ENCODE measurements at places on chromosomes 1 and 21.

DNA sequence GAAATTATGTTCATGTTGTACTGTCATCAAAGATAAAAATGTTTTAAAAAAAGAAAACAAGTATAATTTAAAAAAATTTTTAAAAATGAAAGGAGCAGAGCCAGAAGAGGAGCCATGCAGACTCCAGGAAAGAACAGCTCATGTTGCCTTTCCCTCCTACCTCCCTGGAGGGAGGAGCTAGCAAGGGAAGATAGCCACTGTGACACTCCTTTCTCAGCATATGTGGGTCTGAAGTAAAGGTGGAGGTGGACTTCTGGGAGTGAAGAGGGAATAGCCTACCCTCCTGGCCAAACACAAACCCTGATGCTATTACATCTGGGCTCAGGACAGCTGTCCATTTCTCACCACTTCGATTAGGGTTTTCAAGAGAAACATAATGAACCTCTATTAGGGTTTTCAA, 54.2 kb downstream of the SLC2A1 start:
- DNase-seq, result no peak

DNA sequence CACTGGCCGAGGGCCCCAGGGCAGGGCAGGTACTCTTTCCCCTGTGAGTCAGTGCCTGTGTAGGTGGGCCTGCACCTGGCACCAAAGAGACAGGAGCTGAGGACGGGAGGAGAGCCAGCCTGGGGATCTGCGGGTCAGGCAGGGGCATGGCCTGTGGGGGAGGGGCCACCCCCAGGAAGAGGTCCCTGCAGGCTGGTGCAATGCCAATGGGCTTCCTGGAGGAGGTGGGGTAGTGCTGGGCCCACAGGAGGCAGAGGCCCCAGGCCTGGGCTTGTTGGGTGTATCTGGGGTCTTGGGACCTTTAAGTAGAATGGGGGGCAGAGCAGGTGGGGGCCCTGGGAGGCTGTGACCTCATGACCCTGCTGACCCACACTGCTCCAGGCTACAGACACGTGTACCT, 23.2 kb downstream of the PLCH2 start:
- no peak for DNase-seq

DNA sequence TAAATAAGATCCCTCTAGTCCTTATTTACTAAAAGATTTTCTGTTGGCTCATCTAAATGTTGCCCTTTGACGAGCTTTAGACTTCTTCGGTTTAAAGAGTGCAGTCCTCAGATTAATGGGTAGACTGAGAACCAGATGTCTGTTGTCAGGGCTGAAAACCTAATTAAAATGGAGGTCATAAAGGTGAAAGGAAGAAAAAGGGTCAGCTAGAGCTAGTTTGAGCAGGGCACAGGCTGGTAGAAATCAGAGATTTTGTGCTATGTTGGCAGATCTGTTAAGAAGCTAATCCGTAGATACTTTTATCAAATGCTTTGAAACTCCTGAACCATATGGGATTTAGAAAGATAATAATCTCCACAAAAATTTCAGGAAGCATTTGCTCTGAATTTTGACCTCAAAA, 959.0 kb downstream of the PLA2G4A start:
- DNase-seq, result no peak

DNA sequence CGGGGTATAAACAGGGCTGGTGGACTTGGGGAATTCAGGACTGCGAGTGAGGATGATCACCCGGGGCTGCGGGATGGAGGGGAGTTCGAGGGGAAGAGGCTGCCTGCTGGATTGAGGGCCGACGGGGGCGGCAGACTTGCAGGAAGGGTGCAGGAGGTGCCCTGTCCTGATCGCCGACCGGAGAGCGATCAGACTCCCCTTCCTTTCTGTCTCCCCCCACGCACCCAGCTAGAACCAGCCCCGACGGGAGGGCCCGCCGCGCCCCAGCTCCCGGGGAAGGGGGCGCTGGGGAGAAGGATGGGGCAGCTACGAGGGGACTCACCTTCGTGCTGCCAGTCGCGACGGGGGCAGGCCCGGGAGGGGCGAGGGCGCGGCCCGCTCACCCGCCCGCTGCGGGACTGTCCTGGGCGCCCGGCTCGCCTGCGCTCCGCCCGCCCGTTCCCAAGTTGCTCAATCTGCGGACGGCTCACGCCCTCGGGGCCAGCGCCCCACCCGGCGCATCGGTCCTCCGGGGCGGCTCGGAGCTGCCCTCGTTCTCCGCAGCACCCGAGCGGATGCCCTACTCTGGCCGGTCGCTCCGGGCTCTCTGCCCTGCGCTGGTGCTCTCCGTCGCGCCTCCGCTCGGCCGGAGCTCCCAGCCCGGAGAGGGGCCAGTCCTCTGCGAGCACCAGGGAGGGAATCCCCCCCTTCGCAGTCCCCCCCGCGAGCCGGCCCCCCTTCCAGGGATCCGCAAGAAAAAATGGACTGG, at the start of gene RSPO1:
Gene RSPO1 (minus strand): TSS at position 649 of the 748 bp plus-strand sequence. CDS start 5,231 bp downstream, outside the sequence.
- no peak for DNase-seq

DNA sequence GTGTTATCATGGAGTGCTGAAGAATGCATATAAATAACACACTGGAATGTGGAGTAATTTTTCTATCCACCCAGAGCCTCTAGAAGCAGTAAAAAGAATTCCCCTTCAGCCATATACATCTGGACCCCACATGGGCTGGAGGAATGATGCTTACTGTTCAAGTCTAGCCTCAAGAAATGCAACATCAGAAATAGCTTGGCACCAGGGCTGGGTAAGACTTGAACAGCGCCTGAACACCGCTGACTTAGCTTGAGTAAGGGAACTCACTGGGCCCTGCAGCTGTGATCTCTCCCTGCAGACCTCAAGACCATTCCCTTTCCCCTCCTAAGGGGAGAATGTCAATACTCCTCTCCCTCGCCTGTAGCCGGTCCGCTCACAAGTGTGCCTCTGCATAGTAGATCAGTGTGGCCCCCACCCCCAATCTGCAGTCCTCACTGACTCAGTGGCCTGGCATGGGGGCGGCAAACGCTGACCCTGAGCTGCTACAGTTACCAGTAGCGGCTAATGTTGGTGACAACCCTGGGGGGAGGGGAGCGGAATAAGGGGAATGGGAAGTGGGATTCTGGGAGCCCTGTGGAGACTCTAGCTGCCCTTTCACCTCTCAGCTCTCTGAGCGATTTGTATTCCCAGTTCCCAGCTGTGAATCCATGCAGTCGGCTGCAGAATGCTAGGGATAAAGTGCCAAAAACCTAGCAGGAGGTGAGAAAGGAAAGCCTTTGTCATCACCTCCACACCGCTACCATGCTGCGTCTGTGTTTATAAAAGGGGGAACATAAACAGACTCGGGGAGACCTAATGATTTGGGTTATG, 483.9 kb downstream of the DISC1 start:
- DNase-seq, result no peak

- DNase-seq, result no peak
Observed at GRCh38 chr1:235019471-235019870, 109.2 kb downstream of the TOMM20 start.

- DNase-seq, result no peak
Observed at GRCh38 chr1:10685808-10686403, 110.5 kb downstream of the CASZ1 start.

DNA sequence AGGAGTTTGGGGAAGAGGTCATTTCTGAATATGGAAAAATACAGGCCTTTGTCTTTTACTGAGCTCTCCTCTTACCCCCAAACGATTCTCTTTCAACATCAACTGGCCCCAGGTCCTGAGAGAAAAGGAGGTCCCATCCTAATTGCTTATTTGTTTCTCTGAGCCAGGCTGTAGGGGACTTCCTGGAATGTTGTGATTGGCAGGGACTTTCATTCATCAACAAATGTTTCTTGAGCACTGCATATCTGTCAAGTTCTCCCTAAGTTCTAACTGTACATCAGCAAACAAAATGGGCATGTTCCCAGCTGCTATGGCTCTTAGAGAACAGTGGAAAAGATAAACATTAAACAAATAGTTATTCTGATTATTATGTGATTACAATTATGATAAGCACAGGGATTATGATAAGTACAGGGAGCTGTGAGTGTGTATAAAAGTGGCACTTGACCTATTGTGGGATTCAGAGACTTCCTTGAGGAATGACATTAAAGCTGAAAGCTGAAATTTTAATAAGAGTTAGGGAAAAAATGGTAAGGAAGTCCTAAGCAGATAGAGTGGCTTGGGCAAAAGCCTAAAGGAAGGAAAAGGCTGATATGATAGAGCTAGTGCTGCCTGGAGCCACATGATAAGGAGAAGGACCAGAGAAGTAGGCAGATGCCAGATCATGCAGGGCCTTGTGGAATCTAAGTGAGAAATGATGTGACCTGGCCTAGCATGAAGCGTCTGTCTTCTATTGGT, 11.6 kb downstream of the GPX7 start:
- DNase-seq, result no peak

- no peak for DNase-seq
Observed at GRCh38 chr1:15343729-15344128, 66.0 kb upstream of the EFHD2 start.

GRCh38 chr1:89069951-89070350, 4.9 kb upstream of the GBP1 start:
- no peak for DNase-seq

DNA sequence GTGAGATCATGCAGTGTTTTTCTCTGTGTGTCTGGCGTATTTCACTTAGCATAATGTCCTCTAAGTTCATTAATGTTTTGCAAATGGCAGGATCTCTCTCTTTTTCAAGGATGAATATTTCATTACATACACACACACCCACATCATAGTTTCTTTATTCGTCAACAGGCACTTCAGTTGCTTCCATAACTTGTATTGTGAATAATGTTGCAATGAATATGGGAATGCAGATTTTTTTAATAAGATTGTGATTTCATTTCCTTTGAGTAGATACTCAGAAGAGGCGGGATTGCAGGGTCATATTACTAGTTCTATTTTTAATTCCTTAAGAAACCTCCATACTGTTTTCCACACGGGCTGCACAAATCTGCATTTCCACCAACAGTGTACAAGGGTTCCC, 134.0 kb downstream of the CLEC20A start:
- DNase-seq, result no peak

GRCh38 chr1:86035101-86035500, 121.5 kb downstream of the COL24A1 start:
- no peak for DNase-seq

- no peak for DNase-seq
Observed at GRCh38 chr1:154148807-154149206, 6.1 kb downstream of the NUP210L start.

DNA sequence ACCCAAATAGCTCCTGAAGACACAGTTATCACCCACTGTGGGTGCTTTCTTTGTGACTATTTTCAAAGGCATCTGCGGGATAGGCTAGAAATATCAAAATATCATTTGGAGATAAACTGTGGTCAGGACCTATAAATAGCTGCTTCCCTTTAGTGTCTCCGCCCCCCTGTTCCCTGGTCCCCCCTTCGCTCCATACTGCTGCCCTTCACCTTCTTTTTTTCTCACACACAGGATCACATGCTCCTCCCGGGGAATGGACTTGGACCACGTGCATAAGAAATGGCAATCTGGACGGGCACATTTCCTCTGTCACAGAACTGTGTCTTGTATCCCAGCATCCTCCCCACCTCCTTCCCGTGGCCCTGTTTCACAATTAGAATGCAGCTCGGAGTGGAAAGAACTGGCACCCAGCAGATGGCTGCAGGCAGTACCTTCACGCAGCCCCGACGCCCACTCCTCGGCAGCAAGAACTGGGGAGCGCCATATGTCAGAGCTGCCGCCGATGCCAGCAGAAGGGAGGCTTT, 68.8 kb upstream of the SSX2IP start:
- no peak for DNase-seq

- DNase-seq, result peak; percentile 8
Observed at GRCh38 chr1:24463776-24464735, 38.6 kb upstream of the RCAN3 start.

- DNase-seq, result no peak
Observed at GRCh38 chr1:162003061-162003829, 20.4 kb downstream of the OLFML2B start.

DNA sequence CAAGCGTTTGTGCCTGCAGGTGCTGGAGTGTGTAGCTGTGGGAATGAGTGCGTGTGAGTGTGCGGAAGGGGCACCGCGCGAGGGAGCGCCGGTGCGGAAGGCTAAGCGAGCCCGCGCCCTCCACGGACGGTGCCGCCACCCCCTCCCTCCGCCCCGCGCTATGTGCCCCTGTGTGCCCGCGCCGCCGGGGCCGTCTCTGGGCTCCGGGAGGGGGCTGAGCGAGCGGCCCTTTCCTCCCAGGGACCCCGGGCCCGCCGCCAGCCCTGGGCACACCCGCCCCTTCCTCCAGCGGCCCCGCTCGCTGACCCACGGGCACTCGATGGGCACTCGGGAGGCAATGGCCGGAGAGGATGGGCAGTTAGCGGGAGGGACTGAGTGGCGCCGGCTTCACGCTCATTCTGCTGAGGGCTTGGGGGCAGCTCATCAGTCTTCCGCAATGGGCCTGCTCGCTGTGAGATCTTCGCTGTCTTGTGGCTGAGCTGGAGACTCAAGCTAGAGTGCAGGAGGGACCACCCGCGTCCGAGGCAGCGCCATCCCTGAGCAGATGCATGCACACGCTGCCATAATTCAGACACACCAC, 8.6 kb upstream of the ADGRB2 start:
- DNase-seq, result no peak

DNA sequence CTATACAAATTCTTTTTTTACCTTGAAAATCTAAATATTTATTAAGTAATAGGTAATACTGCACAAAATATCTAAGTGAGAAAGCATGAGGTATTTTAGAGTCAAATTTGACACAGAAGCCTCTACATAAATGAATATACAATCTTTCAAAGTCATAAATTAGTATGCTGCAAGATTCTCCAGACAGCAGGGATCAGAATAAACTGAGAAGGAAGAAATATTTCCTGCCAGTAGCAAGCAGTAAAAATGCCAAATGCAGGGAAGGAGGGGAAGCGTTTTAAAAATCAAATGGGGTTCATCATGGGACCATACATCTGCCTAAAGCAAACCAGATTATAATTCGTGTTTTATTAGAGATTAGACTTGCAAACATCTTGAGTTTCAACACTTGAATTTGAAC, 18.9 kb downstream of the COLGALT2 start:
- no peak for DNase-seq

GRCh38 chr1:205976708-205977401, 26.3 kb downstream of the RAB7B start:
- DNase-seq, result no peak

GRCh38 chr1:114025609-114026401, 46.5 kb downstream of the OLFML3 start:
- DNase-seq, result no peak

GRCh38 chr1:101100674-101101073, 75.1 kb upstream of the DPH5 start:
- DNase-seq, result no peak

- DNase-seq, result no peak
Observed at GRCh38 chr21:42763581-42764442, 110.4 kb downstream of the PDE9A start.

DNA sequence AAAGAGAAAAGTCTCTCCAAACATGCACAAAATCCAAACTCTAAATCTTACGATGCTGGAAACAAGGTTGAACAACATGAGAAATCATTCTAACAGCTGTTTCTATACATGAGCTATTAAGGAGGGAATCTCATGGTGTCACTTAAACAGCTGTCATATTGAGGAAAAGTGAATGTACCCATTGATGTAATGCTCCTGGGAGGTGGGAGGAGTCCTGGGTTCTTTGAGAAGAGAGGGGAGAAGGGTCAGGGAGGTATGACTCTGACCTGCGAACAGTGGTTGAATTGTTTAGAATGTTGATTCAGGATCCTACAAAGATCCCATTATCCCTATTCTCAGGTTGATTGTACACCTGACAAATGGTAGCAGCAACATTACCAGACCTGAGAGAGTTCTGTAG, 49.3 kb downstream of the ZC3H11B start:
- DNase-seq, result no peak

- no peak for DNase-seq
Observed at GRCh38 chr1:63746129-63746864, 27.5 kb upstream of the ROR1 start.

All from CD4-positive, alpha-beta T cell treated with Interleukin-6 for 4 hours (primary cell).